RWPE1 (cell line): ENCODE measurements at places on chromosomes 16 and 17.

DNA sequence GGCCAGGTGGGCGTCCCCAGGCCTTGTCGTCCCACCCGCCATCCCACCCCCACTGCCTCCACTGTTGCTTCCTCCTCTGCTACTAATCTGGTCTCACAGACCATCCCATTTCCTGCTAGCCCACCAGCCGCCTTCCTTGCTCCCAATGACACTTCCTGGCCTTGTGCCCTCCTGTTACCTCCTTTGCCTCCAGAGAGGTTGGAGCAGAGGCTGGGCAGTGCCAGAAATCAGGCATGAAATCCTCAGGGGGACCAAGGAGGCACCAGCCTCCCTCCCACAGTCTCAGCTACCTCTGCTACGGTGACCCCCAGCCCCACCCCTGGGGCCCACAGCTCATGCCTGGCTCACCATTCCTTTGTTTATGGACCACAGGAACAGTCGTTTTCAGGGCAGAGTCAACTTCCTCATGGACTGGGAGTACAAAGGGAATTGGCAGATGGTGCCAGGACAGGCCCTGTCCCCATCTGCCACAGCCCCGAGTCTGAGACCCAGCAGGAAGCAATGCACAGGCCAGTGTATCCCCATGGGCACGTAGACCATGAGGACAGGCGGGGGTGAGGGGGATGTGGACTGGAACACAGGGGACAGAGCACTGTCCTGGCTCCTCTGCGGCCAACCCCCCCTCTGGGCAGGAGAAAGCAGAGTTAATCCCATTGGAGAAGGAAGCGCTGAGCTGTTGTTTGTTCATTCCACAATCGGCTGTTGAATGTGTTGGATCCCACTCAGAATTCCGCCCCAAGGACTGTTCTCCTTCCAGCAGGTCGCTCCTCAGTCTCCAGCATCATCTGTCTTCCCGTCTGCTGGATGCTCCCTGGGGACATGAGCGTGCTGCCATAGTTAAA, 2.2 kb upstream of the CDH5 start:
- no peak for DNase-seq

DNA sequence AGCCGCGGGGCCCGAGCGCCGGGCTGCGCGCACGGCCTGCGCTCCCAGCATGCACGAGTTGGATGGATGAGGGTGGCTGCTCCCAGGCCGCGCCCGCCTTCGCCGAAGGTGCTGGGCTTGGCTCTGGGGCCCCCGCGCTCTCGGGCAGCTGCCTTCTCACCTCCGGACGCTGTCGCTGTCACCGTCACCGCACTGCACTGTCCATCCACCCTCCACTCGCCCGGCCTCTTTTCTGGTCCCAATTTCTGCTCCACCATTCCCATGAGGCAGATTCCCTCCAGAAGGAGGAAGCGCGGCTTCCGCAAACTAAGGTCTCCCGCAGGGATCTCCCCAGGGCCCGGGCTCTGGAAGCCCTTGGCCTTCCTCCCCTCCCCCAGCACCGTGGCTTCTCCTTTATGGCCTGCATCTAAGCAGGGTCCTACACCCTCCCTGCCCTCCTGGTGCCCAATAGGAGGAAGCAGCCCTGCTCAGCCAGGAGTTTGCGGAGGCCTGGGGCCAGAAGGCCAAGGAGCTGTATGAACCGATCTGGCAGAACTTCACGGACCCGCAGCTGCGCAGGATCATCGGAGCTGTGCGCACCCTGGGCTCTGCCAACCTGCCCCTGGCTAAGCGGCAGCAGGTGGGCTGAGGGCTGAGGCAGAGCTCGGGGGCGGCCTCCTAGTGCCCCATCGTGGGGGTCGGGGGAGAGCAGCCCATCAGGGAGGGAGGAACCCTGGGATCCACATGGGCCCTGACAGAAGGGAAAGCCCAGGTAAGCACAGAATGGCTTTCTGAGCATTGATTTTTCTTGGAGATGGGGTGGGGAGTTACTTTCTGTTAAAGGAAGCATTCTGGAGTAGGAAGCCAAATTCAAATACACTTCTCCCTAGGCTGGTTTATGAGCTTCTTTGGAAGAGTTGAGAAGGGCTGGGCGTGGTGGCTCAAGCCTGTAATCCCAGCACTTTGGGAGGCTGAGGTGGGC, 899 bp downstream of the ACE start:
- DNase-seq = no peak

GRCh38 chr17:41571561-41572434, at the start of gene KRT9:
TSS of gene KRT9 (minus strand) at chr17:41572059. CDS start at chr17:41571992, 67 bp downstream.
- DNase-seq = no peak

- no peak for DNase-seq
Measured at GRCh38 chr17:41444186-41444585, 3.4 kb upstream of the KRT38 start.

DNA sequence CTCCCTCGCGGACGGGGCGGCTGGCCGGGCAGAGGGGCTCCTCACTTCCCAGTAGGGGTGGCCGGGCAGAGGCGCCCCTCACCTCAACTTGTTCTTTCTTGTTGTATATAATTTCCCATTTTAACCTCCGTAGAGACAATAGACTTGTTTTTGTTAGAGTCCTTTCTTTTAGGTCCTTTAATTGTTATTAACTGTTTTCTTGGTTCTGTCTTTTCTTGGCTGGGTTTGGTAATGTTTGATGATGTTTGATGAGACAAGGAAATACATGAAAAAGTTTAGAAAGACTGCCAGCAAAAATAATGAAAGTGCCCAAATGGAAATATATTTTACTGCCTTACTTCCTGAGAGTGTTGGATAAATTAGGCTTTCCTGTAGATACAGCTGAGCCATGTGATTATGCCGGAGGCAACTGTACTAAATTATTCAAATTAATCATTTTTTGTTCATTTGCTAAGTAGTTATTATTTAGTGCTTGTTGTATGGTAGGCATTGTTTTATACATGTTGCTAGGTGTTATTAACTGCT, 30.9 kb downstream of the PRPSAP2 start:
- no peak for DNase-seq

GRCh38 chr17:74569020-74570003, 2.0 kb upstream of the CD300H start:
- DNase-seq = peak; percentile 91

- no peak for DNase-seq
Measured at GRCh38 chr17:42775534-42776098, 2.4 kb downstream of the VPS25 start.

GRCh38 chr17:63930951-63931575, 1.1 kb downstream of the CD79B start:
- DNase-seq = no peak

- DNase-seq = peak; percentile 60
Measured at GRCh38 chr16:23905027-23905426, 69.2 kb downstream of the PRKCB start.

DNA sequence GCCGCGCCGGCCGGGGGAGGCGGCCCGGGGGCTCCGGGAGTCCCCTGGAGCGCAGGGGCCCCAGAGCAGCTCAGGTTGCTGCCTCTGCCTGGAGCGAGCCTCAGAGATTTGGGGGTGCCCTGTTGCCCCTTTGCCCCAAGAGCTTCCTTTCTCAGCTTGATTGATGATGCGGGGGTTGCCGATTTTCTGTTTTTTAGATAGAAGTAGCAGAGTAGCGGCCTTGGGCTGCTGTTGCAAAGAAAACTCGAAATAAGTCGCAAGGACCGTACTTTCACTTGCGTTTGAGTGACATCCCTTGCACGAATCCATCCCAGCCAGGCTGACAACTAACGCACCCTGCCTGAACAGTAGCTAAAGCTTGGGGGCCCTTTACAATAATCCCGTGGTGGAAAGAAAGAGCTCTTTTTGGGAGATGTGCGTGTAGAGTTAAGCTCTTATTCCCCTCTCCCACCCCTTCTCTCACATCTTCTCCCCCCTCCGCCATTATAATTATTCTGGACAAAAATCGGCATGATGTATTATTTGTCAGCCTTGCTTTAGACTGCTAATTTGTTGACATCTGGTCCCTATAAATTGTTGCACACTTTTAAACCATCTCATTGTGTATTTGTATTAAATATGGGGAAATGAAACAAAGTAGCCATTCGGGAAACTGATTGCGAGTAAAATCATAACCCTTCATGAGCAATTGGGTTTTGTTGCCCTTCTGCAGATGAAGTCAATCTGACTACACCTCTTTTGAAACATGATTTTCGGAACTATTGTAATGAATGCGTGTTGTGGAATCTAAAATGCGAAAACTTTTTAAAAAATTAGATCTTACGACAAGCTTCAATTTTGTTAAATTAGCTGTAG, 873 bp downstream of the USP10 start:
- peak; percentile 23 for DNase-seq

DNA sequence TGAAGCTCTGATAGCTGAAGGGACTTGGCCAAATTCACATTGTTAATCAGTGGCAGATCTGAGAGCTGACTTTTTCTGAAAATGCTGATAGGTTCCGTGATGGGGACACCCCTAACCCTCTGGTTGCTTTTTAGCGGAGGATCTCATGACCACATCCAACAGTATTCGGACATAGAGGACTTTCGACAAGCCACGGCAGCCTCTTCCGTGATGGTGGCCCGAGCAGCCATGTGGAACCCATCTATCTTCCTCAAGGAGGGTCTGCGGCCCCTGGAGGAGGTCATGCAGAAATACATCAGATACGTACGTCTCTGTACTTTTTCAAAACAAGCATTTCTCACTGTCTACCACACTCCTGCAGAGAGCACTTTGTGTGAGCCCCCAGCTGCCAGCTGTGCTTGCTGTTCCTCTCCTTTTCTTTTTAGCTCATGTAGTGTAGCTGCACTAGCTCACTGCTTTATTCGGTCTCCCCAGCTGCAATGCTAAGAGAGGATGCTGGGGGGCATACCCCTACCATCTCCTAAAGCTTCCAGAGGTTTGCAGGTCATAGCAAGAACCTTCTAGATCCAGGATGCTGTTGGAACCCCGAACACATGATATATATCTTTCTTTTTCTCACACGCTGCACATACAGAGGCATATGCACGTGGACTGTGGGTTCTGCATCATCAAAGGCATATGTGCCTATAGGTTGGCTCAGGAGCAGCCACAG, 14.2 kb upstream of the NFATC3 start:
- DNase-seq = no peak

GRCh38 chr16:47721006-47721637, 260.0 kb downstream of the PHKB start:
- DNase-seq = no peak

- DNase-seq = peak; percentile 57
Measured at GRCh38 chr16:1331712-1332617, 1.5 kb upstream of the BAIAP3 start.

GRCh38 chr16:60636117-60636516, 1400.1 kb downstream of the CDH8 start:
- peak; percentile 1 for DNase-seq

DNA sequence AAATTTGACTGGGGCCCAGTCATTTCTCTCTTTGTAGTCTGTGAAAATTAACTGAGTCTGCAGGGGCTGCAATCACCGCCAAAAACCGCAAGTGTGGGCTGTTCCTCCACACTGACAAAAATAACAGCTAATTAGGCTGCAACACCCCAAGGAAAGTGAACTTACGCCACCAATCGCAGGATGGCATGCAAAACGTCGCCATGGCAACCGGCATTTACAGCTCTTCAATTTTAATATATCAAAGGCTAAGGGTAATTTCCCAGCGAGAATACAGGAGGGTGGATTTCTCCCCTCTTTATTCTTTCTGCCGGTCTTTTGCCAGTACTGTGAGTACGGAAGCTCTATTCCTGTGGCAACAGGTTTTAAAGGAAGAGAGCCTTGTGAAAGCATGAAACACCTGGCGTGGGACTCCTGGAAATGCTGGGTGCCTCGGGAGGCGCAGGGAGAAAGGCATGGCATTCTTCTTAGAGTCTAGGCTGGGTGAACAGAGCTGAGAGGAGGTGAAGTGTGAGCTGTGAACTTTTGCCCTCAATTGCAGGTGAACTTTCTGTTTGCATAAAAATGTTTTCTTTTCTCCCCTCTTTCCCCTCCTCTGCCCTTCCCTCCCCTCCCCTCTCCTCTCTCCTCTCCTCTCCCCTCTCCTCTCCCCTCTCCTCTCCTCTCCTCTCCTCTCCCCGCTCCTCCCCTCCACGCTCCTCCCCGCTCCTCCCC, 399.7 kb downstream of the XYLT1 start:
- DNase-seq = peak; percentile 8

GRCh38 chr17:68205808-68206720, 41.8 kb upstream of the AMZ2 start:
- DNase-seq = no peak

GRCh38 chr17:41504246-41504977, 1.0 kb downstream of the KRT13 start:
- no peak for DNase-seq

GRCh38 chr17:57357392-57357784, 101.1 kb downstream of the MSI2 start:
- DNase-seq = no peak

DNA sequence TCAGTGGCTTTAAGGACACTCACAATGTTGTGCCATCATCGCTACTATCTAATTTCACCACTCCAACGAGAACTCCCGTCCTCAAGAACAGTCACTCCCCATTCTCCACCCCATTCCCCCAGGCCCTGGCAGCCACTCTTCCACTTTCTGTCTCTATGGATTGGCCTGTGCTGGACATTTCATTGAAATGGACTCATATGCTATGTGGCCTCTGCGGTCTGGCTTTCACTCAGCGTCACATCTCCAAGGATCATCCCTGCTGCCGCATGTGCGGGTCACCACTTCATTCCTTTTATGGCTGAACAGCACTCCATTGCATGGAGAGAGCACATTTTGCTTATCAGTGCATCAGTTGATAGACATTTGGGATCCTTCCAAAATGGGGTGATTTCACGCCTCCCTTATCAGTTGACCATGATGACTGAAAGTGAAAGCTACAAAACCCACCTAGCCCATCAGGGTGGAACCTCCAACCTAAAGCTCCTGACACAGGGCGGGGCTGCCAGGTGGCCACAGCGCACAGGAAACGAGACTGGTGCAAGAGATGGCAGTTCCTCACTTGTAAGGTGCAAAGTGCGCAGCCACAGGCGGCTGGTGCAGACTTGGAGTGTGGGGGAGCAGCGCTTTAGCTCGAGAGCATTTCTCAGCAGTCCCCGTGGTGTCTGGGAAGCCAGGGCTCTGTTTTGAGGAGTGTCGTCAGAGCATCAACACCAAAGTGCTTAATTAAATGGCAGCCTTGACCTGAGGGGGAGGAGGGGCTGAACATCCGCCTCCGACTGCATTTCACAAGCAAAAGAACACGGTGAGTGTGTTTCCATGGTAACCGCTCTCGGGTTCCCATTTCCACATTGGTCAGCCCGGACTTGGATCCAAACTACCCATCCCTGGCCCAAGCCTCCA, 23.8 kb downstream of the COTL1 start:
- no peak for DNase-seq

GRCh38 chr17:67245073-67245693, at the start of gene HELZ:
TSS of gene HELZ (minus strand) at chr17:67245196. CDS start at chr17:67218804, 26,392 bp downstream.
- DNase-seq = peak; percentile 82

GRCh38 chr17:4978726-4979125, 8.7 kb downstream of the CAMTA2 start:
- no peak for DNase-seq

DNA sequence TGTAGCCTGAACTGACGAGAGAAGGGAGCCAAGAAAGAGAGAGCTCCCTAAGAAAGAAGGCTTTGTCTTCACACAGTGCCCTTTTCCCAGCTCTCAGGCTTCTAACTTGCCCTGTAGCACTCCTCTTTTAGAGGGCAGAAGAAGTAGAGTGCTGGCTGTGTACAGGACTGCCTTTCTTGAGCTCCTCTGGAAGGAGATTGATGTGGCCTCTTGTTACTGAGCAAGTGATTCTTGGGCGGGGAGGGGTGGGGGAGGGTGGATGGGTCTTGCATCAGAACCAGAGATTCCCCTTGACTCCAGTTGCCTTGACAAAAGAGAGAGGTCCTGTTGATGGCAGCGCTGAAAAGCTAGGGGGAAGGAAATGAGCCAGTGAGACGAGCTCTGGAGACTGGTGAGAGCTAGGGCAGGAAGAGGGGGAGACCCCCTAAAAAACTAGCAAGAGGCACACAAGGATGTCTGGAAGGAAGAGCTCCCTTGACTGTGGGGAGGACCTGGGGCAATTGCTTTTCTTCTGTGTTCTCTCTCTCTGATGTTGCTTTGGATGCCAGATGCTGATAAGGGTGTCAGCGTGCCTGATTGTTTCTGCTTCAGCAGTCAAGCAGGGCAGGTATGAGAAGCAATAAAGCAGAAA, 18.4 kb downstream of the GPR179 start:
- DNase-seq = no peak
